ENCODE measurements at places on chromosomes 11 and 22. TPM values are rescaled to one million over a fixed set of nuclear protein-coding genes. Genes with fewer than 3 reads are reported as not detected.

SLC22A6 gene
- total RNA-seq, result not detected

F2 gene
- total RNA-seq, result 0.19 TPM

LRRC10B gene
- total RNA-seq, result 1.1 TPM

CHRM1 gene
- not detected for total RNA-seq

OR56A1 gene
- total RNA-seq, result not detected

HOATZ gene
- not detected for total RNA-seq

PHETA2 gene
- 14.4 TPM for total RNA-seq

UPK3A gene
- not detected for total RNA-seq

GRCh38 chr22:17145021-17145680 is 13.9 kb downstream of the HDHD5 start:
- no peak for DNase-seq

GRCh38 chr11:30342736-30343166 is 19.8 kb downstream of the ARL14EP start:
- no peak for DNase-seq

DNA sequence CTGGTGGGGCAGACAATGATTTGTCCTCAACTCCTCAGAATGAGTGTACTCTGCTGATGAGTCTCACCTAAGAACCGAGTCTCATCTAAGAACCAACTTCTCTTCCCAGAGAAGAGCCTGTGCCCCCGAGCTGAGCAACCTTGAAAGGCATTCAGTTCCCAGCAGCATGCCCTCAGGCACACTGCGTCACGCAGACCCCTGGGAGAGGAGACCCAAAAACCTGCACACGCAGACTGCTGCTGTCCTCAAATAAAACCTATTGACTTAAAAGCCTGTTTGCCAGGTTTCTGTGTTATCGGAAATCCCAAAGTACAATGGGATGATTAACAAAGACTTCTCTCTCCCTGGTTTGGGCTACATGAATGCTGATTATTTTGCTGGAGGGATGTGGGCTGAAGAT is 121.2 kb downstream of the C11orf58 start:
- no peak for DNase-seq

GRCh38 chr11:124745835-124746620 is 6.0 kb downstream of the VSIG2 start:
- DNase-seq, result no peak

GRCh38 chr11:21494946-21495345 is 697.9 kb upstream of the ANO5 start:
- DNase-seq, result no peak

DNA sequence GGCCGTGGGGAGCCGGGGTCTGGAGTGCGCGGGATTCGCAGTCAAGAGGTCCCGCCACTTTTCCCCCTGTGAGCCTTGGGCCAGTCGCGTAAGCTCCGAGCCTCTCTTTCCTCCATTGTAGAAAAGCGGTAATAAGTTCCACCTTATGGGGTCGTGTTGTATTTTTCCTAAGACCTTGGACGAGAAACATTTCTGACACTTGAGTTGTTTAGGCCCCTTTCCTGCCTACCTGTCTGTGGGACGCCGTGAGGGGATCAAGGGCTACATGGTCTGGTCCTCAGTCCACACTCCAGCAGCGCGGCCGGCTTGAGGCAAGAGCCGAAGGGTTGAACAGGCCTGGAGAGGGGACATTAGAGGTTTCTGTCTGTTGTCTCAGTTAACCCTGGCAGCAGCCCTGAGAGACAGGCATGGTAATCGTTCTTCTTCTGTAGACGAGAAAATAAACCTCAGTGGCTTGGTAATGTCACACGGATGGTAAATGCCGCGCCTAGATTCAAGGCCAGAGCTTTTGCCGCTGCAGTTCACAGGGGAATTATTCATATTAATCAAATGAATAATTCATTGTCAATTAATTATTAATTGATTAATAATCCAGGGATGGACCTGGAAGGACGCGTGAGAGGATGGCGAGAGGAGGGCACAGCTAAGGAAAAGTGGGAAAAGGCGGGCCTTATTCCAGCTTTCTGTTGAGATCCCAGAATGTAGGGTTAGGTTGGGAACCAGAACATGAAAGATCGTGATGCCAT is 545 bp downstream of the FEN1 start:
- no peak for DNase-seq

GRCh38 chr22:26610996-26611395 is 6.8 kb downstream of the CRYBB1 start:
- no peak for DNase-seq

DNA sequence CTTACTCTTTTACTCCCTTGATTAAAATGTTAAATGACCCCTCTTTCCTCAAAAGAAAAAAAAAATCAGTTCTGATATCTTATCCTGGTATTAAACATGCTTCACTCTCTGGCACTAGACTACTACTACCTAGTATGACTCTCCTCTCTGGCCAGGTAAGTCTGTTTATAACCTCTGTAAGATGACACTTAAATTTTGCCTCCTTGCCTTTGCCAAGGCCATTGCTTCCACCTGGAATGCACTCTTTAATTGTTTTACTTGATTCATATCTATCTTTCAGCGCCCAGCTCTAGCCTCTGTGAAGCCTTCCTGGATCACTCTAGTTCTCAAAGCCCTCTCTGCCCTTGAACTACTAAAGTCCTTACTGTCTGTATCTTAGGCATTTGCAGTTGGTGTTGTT is 170.4 kb downstream of the ETS1 start:
- no peak for DNase-seq

DNA sequence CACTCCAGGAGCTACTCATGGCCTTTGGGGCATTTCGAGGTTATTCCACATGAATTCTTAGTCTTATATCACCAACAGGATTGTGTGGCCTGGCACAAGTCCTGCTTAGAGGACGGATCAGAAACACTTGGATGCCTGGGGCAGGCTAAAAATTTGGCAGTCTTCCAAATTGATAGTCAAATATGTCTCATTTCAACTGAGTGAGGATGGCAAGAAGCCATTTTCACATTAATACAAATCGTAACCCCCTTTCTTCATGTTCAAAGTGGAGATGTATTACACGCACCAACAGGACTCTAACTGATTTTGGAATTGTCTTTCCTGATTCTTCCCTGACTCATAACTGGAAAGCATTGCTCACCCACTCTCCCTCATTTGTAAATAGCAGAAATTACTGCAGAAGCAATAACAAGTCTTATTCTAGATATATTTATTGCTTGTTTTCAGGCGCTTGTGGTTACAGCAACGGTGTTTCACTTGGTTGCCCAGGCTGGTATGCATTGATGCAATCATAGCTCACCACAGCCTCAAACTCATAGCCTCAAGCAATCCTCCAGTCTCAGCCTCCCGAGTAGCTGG is 10.3 kb upstream of the CCDC86 start:
- DNase-seq, result no peak

GRCh38 chr11:70109006-70109405 is 30.9 kb downstream of the ANO1 start:
- DNase-seq, result no peak

DNA sequence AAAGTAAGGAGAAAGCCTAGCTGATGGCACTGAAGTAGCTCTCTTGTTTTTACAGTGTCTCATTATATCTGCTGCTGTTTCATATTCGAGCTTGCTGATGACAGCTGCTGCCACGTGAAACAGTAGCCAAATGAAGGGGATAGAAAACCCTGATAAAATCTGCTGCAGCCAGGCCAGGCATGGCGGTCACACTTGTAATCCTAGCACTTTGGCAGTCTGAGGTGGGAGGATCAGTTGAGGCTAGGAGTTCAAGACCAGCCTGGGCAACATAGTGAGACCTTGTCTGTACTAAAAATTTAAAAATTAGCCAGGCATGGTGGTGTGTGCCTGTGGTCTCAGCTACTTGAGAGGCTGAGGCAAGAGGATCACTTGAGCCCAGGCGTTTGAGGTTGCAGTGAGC is 13.4 kb downstream of the IFT46 start:
- peak; percentile 23 for DNase-seq
